ENCODE measurements at places on chromosomes 3 and 15.
A peak's percentile ranks its signal among the peaks of the same experiment; 100 is the strongest.

DNA sequence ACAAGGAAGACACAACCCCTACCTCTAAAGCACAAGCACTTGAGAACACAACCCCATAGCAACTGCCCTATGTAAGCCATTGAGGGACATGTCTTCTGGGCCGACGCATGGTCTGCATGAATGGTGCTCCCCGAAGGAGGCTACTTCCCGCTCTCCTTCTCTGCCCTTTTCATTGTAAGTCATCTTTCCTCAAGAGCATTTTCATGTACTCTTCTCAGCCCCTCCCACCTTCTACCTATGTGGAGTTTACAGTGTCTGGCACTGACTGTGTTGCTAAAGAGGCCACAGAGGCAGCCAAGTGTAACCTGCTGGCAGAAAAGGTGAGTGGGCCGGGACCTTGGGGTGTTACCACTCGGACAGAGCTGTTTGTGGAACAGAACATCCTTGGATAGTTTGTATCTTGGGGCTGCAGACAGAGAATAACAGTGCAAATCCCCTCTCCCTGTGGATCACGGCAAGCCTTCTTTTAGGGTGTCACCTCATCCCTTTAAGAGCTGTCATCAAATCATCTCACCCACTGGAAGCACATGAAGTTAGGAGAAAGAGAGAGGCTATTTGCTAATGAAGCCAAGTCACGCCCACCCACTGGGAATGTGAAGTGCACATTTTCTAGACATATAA lies 5.6 kb downstream of the AHSG start:
- DNase-seq = no peak

DNA sequence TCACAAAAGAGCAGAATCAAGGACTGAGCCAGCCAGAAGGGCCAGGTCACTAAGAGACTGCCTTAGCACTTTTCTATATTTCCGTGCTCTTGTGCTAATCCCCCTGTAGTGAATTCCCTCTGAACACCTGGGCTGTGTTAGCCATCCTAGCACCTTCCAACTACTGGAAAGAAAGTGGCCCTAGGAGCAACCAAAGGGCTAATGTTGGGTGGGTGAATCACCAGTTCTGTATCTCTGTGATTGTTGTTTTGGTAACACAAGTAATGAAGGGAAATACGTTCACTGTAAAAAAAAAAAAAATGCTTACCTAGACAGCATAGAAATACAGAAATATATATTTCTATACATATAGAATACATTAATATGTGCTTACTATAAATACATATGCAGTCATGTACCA lies 43.9 kb downstream of the PXYLP1 start:
- no peak for DNase-seq

GRCh38 chr3:144429719-144430121 lies 458.1 kb downstream of the DIPK2A start:
- DNase-seq = no peak

- DNase-seq = no peak
Observed at GRCh38 chr3:94173673-94174434, 111.0 kb downstream of the NSUN3 start.

GRCh38 chr3:59872128-59872527 lies 822.3 kb upstream of the CFAP20DC start:
- DNase-seq = no peak

GRCh38 chr3:168094580-168094876 lies 1.2 kb downstream of the GOLIM4 start:
- no peak for DNase-seq

DNA sequence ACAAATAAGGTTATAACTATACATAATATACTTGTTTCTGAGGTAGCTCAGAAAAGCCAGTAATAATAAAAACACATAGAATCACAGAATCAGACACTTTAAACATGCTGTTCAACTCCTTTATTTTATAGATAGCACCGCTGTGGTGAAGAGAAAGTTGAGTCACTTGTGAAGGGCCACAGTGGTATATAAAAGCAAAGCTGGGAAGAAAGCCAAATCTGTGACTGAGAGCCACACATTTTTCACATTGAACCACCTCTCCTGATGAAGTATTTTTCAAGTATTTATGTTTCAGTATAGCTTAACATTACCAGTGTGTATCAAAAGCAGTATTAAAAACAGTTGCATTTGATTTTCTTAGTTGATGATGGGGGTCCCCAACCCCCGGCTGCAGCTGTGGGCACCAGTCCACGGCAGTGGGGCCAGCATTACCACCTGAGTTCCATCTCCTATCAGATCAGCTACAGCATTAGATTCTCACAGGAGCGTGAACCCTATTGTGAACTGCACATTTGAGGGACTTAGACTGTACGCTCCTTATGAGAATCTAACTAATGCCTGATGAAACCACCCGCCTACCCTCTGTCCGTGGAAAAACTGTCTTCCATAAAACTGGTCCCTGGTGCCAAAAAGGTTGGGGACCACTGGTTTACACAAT lies 46.2 kb downstream of the TBL1XR1 start:
- peak; percentile 61 for DNase-seq

- no peak for DNase-seq
Observed at GRCh38 chr15:62124176-62124972, 40.7 kb downstream of the C2CD4B start.

DNA sequence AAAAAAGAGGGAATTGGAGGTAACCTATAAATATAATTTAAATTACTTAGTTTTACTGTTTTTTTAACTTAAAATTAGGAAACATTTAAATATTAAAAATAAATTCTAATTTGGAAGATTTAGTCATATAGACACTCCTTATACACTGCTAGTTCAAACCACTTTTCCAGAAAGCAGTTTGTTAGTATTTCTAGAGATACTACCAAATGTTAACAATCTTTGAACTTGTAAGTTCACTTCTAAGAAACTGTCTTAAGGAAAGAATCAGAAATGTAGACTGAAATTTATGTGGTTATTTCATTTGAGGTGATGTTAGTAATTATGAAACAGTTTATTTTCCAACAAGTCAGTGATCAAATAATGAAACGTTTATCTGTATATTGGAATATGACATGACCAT lies 22.7 kb downstream of the CTDSPL2 start:
- DNase-seq = no peak

- DNase-seq = peak; percentile 24
Observed at GRCh38 chr3:124878561-124879336, 8.4 kb downstream of the ITGB5 start.

GRCh38 chr3:39143051-39143885 lies 10.1 kb downstream of the CSRNP1 start:
- DNase-seq = no peak

DNA sequence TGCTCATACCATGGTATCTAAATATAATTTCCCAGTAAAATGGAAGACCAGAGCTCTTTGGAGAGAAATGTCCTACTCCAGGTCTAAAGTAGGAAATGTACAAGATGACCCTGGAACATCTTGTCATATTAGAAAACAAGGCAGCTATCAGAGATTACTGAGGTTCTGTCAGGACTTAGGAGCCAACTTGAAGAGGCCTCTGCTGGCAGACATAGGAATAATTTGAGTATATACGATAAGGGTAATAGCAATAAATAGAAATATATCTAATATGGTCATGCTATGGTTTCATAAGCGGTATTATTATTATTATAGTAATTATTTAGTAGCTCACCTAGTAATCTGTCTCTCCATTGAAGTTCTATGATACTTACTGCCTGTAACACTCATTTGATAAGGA lies 224.2 kb downstream of the SOX2 start:
- no peak for DNase-seq

GRCh38 chr3:121552379-121552778 lies 6.6 kb upstream of the POLQ start:
- no peak for DNase-seq

DNA sequence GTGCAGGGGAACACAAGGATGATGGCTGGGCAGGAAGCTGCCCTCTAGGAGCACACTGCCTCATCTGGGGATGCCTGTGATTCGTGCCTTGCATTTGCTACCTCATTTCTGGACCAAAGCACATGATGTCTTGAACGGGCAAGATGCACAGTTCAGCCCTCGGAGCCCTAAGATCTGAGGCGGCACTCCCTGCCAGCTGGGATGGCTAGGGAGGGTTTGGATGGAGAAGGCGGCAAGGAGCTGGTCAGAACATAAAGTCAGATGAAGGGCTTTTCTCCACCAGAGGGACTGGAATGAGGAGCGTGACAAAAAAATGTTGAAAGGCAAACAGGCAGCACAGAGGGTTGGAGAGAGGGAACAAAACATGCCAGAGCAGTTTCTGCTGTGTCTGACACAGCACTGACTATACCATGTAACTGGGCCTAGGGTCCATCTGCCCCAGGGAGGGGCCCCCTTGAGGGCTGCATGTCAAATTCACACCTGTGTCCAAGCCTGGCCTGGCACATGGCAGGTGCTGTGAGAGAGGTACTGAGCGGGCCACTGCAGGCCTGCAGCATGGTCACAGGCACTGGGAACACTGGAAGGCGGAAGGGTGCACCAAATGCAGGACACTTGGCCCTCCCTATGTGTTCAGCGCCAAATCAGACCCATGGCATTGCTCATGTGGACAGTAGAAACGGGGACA lies 21.7 kb downstream of the TMEM43 start:
- no peak for DNase-seq

GRCh38 chr15:26866298-26867199 lies at the start of gene GABRA5:
Gene GABRA5, plus strand, starts transcription at chr15:26867062. Its CDS starts 2,187 bp downstream, at chr15:26869249.
- peak; percentile 83 for DNase-seq

- no peak for DNase-seq
Observed at GRCh38 chr3:78757731-78758130, 1010.1 kb downstream of the ROBO1 start.

- no peak for DNase-seq
Observed at GRCh38 chr3:57919987-57920386, 88.2 kb upstream of the FLNB start.

DNA sequence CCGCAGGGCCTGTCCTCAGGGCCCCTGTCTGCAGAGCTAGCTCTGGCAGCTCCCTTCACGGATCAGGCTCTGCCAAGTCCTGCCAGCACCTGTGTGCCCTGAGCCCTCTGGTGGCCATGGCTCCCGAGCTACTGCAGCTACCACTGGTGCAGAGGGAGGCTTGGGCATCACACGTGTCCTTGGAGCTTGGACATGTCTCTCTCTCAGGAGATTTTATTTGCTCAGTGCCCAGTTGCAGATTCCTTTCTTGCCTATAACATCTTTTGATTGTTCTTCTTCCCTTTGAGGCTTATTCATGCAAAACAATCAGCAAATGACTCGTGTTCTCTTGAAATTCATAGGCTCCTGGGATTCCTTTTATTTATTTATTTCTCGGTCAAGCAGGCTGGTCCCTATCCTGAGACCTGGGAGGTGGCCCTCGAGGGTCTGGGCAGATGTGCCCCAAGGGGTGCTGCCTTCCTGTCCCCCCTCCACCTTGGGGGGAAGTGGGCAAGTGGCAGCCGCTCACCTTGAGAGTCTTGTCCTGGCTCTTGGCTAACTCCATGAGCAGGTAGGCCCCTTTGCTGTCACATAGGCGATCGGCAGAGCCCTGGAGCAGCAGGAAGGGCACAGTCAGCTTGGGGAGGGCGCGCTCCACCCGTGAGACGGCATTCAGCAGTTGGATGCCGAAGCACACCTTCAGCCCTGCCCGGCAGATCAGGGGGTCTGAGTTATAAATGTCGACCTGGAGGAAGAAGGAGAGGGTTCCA lies 21.9 kb downstream of the ABTB1 start:
- DNase-seq = no peak

DNA sequence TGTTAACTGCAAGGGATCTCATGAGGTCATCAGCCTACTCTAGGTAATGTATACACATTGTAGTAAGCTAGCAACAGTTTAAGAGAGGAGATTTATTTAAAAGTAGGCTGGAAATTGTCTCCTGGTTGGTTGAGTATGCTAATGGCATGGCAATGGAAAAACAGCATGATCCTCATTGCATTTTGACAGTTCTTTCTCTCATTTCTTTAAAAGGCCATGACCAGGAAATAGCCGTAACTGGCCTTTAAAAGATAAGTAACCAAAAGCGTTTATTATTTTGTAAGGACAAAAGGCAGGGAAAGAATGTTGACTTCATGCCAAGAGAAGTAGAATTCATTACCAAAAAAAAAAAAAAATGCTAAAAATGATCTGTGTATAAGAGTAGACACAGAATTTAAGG lies 310.3 kb downstream of the FGF12 start:
- DNase-seq = no peak

DNA sequence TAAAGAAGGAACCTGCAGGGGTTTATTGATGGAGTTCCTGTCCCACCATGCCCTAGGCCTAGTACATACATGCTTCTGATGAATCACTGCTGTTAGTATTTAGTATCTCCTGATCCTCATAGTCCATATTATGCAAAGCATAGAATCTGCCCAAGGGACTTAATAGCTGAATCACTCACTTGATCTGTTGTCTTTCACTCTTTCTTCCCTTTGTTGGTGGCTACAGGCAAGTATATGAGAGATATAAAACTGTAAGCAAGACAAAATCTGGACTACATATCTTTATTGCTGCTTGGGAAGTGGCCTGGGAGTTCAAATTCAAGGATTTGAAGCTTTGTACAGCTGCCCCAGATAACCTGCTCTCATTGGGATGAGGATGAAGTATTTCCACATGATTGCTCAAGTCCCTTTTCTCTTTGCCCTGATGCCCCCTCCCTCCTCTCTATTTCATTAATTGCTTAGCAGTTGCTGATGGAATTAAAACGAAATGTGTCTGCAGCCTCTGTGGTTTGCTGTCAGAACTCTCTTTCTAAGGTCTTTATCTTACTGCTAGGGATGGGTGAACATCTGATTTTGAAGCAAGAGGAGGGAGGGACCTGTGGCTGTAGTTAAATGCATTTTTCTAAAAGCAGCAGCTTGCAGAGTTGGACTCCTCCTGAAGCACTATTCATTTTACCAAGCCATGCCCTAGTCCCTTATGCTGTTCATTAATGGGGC lies 114.1 kb downstream of the ZNF609 start:
- no peak for DNase-seq

DNA sequence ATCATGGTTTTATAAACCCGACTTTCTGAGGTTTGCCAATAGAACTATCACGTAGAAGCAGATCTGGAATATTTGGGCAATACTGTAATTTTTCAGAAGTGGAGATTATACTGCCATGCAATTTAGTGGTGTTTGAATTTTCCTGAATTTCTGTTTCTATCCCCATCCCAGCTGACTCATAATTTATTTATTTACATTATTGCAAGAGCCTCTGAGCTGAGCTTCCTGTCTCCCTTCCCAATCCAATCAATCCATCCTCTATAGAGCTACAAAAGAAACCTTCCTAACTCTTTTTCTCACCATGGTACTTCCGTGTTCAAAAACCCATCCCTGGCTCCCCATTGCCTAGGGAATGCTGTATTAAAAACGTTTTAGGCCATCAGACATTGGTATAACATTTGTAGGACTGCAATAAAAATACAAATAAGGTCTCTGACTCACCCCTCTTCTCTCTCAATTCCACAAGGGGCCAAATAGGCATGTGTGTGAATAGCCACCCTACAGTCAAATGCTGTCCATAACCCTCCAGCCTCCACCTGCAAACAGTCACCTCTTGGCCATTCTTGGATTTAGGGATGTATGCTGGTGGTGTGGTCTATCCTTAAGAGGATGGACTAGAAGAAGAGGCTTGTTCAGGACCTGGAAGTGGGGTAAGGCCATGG lies 190.7 kb downstream of the CD47 start:
- no peak for DNase-seq

DNA sequence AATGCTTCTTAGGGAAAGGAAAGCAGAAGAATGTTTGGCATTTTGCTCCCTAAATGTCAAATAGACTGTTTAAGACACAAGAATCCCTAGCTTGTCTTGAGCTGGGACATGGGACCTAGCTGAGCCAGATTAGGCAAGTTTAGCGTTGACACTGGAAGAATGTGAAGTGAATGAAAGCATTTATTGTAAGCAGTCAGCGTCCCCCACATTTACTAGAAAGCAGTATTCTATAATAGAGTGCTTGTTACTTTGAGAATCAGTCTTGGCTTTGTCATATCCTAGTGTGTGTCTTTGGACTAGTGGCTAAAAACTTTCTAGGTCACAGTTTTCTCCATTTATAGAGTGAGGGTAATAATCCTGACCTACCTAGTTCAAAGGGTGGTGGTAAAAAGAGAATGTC lies 161.6 kb downstream of the ADAMTSL3 start:
- peak; percentile 28 for DNase-seq

GRCh38 chr3:174325171-174325570 lies 534.0 kb upstream of the NAALADL2 start:
- no peak for DNase-seq

Data from tongue (tissue), 3 donors.